ENCODE measurements at places on chromosomes 11 and 22.

GRCh38 chr11:94629741-94630140, 62.6 kb downstream of the PIWIL4 start:
- H3K36me3 ChIP-seq, result no peaks in the 10 kb centered on the region
- H3K27me3 ChIP-seq, result no peaks in the 10 kb centered on the region
- DNase-seq, result no peak

GRCh38 chr11:1261241-1262071, 38.6 kb downstream of the MUC5B start:
- no peak overlapping the region for H3K27ac ChIP-seq
- no peaks in the 10 kb centered on the region for H3K36me3 ChIP-seq
- no peaks in the 10 kb centered on the region for H3K27me3 ChIP-seq
- H3K4me1 ChIP-seq, result peaks cover 15% of the 10 kb centered on the region
- no peak for DNase-seq

- no peaks in the 10 kb centered on the region for H3K4me1 ChIP-seq
- no peak overlapping the region for H3K4me3 ChIP-seq
- no peaks in the 10 kb centered on the region for H3K27me3 ChIP-seq
- H3K27ac ChIP-seq, result no peak overlapping the region
- peaks cover 24% of the 10 kb centered on the region for H3K36me3 ChIP-seq
Observed at GRCh38 chr22:40300884-40301672, 45.2 kb upstream of the ADSL start.

GRCh38 chr22:40021401-40022000, 26.7 kb downstream of the FAM83F start:
- peaks cover 6% of the 10 kb centered on the region for H3K4me1 ChIP-seq
- DNase-seq, result peak; percentile 34
- no peak overlapping the region for H3K27ac ChIP-seq
- no peaks in the 10 kb centered on the region for H3K27me3 ChIP-seq
- H3K36me3 ChIP-seq, result no peaks in the 10 kb centered on the region

- H3K27ac ChIP-seq, result no peak overlapping the region
- no peak overlapping the region for H3K4me3 ChIP-seq
- no peaks in the 10 kb centered on the region for H3K36me3 ChIP-seq
Observed at GRCh38 chr11:118282606-118283005, 18.5 kb upstream of the MPZL2 start.

DNA sequence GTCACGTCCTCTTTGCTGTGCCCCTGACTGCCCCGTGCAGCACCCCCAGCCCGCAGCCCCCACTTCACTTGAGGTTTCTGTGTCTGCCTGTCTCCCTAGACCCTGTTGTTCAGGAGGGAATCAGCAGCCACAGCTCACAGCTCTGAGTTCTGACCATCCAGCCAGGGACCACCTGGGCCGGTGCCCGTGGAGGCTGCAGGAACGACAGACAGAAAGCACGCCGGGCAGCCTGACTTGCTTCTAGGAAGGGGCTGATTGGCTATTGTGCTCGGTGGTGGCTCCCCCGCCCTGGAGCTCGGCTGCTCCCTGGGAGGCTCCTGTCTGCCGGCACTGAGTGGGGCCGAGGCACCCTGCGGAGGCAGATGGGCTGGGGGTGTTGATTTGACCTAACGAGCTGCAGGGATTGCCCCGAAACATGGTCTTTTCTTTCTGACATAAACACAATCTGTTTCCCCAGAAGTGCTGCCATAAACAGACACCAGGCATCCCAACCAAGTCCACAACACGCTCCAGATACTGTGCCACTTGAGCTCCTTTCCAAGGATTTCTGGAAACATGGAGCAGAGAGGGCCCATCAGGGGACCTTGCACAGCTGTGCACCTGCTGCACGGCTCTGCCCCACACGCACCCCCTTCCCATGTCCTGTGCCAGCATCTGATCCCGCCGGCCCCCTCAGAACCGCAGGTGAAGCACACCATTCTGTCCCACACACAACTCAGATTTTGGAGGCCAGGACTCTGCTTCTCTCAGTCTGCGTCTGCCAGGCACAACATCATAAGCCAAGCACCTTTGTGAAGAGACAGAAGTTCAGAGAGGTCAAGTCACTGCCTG, 855.9 kb downstream of the TBC1D22A start:
- no peaks in the 10 kb centered on the region for H3K27me3 ChIP-seq
- no peak overlapping the region for H3K4me3 ChIP-seq
- no peaks in the 10 kb centered on the region for H3K36me3 ChIP-seq
- no peaks in the 10 kb centered on the region for H3K4me1 ChIP-seq
- no peak overlapping the region for H3K27ac ChIP-seq
- no peak for DNase-seq

DNA sequence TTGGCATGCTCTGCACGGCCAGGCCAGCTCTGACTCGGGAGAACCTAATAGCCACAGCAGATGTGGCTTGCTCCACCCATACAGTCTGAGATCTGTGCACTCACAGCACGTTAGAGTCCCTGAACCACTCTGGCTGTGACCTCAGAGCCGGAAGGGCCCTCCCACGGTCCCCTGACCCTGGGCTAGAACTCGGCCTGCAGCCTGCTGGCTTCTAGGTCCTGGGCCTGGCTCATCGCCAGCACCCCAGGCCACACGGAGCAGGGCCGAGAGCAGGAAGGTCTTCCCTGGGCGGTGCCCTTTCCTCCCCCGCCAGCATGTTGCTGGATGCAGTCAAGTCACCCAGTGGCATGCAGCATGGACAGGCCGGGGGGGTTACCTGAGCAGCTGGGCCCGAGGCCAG, 35.3 kb upstream of the TTLL12 start:
- no peaks in the 10 kb centered on the region for H3K27me3 ChIP-seq
- no peak overlapping the region for H3K27ac ChIP-seq
- H3K36me3 ChIP-seq, result no peaks in the 10 kb centered on the region
- H3K4me1 ChIP-seq, result no peaks in the 10 kb centered on the region

- no peak for DNase-seq
- no peak overlapping the region for H3K4me3 ChIP-seq
- peaks cover 16% of the 10 kb centered on the region for H3K4me1 ChIP-seq
- H3K27ac ChIP-seq, result no peak overlapping the region
- no peaks in the 10 kb centered on the region for H3K36me3 ChIP-seq
Observed at GRCh38 chr22:23115825-23116494, 25.8 kb downstream of the RSPH14 start.

- no peaks in the 10 kb centered on the region for H3K4me1 ChIP-seq
- DNase-seq, result no peak
- no peaks in the 10 kb centered on the region for H3K36me3 ChIP-seq
- H3K4me3 ChIP-seq, result no peak overlapping the region
Observed at GRCh38 chr11:15748132-15748531, 608.2 kb downstream of the SOX6 start.

GRCh38 chr11:115503083-115503885, 931 bp downstream of the CADM1 start:
- H3K36me3 ChIP-seq, result no peaks in the 10 kb centered on the region
- peaks cover 26% of the 10 kb centered on the region for H3K4me1 ChIP-seq
- peak overlapping the region; percentile 55 for H3K4me3 ChIP-seq

DNA sequence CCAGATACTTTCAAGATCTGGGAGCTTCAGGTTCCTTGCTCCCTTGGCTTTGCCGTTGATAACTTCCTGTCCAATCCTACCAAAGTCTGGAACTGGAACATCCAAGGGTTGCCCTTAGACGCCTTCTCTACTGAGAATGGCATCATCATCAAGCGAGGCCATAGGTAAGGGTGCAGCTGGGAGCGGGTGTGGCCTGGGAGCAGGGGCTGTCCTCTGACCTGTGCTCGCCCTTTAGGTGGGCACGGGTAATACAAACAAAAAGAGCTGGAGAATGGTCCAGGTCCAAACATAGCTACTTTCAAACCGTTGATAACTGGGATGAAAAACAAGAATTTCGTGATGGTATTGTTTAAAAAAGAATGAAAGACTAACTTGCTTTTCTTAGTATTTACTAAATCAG, 25.0 kb downstream of the CASP12 start:
- no peaks in the 10 kb centered on the region for H3K36me3 ChIP-seq
- no peak for DNase-seq
- H3K27ac ChIP-seq, result no peak overlapping the region
- peaks cover 29% of the 10 kb centered on the region for H3K4me1 ChIP-seq
- H3K4me3 ChIP-seq, result no peak overlapping the region

DNA sequence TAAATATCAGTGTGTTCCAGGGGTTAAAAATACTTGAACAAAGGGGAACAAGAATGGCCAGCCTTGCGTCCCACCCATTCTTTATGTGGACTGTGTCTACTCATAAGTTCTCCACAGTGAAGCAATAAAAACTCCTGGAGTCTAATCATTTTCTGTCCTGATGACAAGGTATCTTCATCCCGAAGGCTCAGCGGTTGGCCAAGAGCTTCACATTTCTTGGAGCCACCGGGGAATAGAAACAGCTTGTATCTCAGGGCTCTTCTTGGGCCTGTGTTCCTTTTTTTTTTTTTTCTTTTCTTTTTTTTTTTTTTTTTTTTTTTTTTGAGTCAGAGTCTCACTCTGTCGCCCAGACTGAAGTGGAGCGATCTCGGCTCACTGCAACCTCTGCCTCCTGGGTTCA, 36.8 kb upstream of the ADORA2A start:
- no peak overlapping the region for H3K27ac ChIP-seq
- DNase-seq, result no peak
- H3K36me3 ChIP-seq, result no peaks in the 10 kb centered on the region

DNA sequence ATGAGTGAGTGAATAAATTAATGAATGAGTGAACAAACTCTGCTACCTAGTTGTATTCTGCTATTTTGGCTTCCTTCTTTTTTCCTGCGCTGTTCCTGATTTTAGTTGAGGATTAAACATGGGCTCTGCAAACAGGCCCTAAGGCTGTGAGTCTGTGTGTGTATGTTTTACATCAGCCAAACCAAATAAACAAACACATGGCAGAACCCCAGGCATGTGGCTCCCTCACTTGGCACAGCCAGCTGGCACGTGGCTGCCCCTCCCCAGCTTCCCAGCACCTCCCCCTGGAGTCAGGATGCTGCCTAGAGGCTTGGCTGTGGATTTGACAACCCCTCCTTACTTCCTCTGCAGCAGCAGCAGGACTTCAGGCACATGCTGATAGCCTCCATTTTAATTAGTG, 593.2 kb downstream of the INSC start:
- H3K27ac ChIP-seq, result no peak overlapping the region
- H3K4me1 ChIP-seq, result no peaks in the 10 kb centered on the region
- H3K36me3 ChIP-seq, result no peaks in the 10 kb centered on the region
- H3K4me3 ChIP-seq, result no peak overlapping the region
- no peak for DNase-seq

- no peaks in the 10 kb centered on the region for H3K4me1 ChIP-seq
- no peaks in the 10 kb centered on the region for H3K36me3 ChIP-seq
- no peaks in the 10 kb centered on the region for H3K27me3 ChIP-seq
- DNase-seq, result no peak
- H3K27ac ChIP-seq, result no peak overlapping the region
Observed at GRCh38 chr11:31387379-31387778, 17.7 kb downstream of the DNAJC24 start.

- no peak overlapping the region for H3K27ac ChIP-seq
- no peaks in the 10 kb centered on the region for H3K4me1 ChIP-seq
- H3K4me3 ChIP-seq, result no peak overlapping the region
- no peaks in the 10 kb centered on the region for H3K27me3 ChIP-seq
- no peak for DNase-seq
Observed at GRCh38 chr11:22079133-22079872, 113.6 kb upstream of the ANO5 start.

- H3K27ac ChIP-seq, result no peak overlapping the region
- H3K4me1 ChIP-seq, result no peaks in the 10 kb centered on the region
- no peaks in the 10 kb centered on the region for H3K27me3 ChIP-seq
- no peak for DNase-seq
Observed at GRCh38 chr22:36104988-36105387, 55.6 kb downstream of the APOL3 start.
